ENCODE measurements at places on chromosomes 6 and 20.
A peak's percentile ranks its signal among the peaks of the same experiment; 100 is the strongest.

DNA sequence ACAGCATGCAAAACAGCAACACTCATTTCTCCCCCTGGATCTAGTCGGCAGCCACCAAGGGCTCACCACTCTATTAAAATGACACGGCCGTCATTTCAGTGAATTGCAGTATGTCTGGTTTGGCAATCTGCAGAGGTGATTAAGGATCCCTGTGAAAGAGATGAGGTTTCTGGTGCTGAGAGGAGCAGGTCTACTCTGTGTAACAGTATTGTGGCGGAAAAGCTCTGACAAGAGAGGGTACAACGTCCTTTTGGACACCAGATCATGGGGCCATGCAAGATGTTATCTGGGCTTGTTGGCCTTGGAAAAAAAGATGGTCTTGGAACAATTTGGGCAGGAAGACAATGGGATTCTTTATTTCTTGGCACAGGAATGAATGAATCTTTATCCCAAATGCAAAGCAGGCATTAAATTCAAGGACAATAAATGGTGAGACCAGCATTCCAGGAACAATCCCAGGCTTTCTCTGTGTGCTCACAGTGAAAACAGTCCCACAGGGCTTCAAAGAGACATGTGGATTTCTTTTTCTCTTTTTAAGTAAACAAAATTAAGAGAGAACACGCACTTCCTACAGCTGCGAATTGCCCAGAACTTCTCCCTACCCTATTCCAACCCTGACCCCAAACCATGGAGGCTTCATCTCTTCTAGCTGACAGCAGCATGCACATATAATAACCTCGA lies 33.7 kb upstream of the ADGRF1 start:
- no peak for DNase-seq

- DNase-seq, result no peak
These were observed 1.9 kb downstream of the GDF5 start for GRCh38 chr20:35436177-35436573.

GRCh38 chr20:40499391-40499790 lies 189.6 kb downstream of the MAFB start:
- no peak for DNase-seq

- no peak for DNase-seq
These were observed 247.6 kb downstream of the PKHD1 start for GRCh38 chr6:51839726-51840374.

DNA sequence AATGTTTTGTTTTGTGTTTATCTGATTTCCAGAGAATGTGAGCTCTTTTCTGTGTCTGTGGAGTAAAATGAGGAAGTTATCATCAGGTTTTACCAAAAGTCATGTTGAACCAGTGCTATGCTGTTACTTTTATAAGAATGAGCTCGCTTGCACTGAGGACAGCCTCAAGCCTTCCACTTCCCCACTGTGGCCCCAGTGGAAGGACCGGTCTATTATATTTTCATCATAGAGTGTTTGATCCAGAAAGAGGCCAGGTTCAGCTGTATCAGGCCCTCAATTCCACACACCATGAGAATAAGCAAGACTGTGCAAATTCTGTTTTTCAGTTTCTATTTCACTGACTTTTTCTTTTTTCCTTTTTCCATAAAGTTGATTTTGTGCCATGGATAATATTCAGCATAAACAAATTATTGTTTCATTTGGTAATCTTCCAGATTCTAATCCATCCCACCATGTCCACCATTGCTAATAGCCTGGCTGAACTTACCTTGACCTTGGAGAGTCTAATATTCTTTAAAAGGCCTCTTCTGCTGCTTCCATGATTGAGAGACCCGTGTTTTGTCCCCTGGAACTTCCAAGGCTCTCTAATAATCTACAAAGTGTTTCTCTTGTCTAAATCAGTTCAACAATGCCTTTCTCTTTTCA lies 286.2 kb downstream of the THBS2 start:
- DNase-seq, result no peak

- no peak for DNase-seq
These were observed 96.5 kb downstream of the TINAG start for GRCh38 chr6:54404791-54405190.

DNA sequence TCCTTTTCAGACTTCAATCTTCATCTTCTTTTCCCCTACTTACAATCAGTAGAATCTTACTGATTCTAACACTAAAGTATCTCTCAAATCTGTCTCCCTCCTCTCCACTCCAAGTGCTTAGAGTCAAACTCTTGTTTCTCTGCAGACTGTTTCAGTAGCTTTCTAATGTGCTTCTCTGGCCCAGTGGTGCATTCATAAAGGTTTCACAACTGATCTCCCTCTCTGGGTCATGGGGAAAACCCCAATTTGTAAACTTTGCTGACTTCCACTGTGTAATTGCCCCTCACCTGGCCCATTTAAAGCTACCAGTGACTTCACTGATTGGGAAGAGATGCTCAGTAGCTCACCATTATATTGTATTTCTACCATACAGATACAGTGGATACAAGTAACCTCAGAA lies 183.6 kb downstream of the FAXC start:
- DNase-seq, result no peak

GRCh38 chr20:3854462-3854871 lies 7.8 kb downstream of the MAVS start:
- no peak for DNase-seq

GRCh38 chr20:12659942-12660341 lies 348.8 kb upstream of the SPTLC3 start:
- DNase-seq, result no peak

- DNase-seq, result no peak
These were observed 5.7 kb upstream of the GFOD1 start for GRCh38 chr6:13493147-13493546.

DNA sequence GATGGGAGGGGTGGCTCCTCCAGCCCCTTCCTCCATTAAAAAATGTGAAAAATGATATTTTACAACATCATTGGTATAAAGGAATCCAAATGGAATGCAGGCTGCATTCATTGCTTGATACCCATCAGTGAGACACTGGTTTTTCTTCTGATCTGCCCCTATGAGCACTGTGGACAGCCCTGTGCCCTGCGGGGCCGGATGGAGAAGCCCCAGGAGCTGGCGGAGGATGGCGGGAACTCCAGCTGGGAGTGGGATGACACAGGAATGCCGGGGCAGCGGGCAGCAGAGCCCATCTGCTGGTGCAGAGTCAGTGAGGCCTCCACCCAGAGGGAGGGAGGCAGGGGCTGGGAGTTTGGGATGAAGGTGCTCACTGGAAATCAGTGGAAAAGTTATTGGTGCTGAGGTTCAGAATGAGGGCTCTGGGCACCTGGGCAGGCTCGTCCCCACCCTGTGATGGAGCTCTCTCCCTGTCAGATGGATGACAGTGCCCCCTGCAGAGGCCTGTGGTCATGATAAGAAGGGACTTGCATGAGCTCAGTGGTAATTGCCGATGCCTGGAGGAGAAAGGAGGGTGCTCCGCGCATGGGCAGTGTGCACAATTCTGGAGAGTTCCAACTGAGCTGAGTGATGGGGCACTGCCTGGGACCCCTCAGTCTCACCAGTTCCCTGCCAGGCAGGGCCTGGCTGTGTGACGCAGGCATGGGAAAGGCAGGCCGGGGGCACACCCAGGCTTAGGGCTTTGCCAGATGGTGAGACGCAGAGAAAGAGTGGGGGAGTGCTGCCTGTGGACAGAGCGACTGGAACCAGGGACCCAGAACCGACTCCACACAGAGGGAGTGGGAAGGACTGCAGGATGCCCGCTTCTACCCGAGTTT lies 23.2 kb downstream of the CTCFL start:
- no peak for DNase-seq

DNA sequence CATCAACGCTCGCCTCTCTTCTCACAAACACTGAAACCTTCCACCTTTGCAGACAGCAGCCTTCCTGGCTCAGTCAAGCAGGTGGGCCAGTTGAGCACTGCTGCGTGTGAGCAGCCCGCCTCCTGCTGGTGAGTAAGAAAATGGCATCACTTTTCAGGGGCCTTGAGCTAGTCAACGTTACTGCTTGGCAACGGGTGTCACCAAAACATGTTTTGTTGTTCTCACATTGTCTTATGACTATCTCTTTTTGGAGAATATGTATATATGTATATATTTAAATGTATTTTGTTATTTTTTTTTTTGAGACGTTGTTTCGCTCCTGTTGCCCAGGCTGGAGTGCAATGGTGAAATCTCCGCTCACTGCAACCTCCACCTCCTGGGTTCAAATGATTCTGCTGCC lies 97.0 kb upstream of the AGPAT4 start:
- DNase-seq, result peak; percentile 75

DNA sequence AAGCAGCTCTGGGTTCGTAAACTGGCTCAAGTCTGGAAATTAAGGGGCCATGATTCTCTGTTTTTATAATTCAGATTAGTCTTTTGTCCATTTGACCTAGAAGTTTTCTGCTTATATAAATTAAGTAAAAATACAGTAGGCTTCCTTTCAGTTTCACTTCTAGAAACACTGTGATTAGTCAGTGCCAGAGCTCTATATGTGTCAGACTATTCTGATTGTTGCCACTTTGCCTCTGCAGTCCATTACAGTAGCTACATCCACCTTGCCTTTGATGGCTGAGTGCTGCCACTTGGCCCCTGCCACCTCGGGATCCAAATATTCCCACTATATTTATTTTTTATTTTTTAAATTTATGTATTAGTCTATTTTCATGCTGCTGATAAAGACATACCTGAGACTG lies 7.9 kb downstream of the ZC2HC1B start:
- no peak for DNase-seq

GRCh38 chr20:4108495-4109306 lies 93.3 kb upstream of the RNF24 start:
- DNase-seq, result peak; percentile 73

DNA sequence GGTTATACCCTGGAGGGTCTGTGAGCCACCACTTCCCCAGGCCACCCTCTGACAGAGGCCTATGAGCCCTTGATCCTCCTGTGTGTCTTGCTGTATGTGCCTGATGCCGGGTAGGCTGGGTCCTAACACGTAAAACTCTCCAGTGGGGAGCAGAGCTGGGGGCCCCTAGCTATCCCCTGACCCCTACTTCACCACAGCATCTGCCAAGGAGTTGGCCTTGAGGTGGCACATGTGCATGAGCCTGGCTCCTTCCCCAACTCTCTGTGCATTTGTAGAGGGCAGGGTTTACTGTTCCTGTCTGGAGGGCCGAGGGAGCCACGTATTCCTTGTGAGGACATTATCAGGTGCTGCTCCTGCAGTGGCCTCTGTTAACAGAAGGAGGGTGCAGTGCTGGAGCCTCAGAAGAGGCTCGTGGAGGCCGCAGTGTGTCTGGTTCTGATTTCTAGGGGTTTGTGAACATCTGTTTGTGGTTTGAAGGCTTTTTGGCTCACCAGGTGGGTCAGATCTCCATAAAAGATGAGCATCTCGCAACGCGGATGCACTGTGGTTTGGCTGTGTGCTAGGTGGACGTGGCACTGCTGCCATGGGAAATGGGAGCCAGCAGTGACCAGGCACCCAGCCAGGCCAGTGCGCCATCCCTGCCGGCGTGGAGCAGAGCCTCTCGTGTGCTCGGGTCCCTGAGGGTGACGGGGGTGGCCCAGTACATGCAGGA lies 152.1 kb downstream of the DTNBP1 start:
- DNase-seq, result no peak

- DNase-seq, result no peak
These were observed 147.3 kb upstream of the BMP5 start for GRCh38 chr6:56022678-56023077.

- no peak for DNase-seq
These were observed 134.6 kb upstream of the ECI2 start for GRCh38 chr6:4270001-4270400.

DNA sequence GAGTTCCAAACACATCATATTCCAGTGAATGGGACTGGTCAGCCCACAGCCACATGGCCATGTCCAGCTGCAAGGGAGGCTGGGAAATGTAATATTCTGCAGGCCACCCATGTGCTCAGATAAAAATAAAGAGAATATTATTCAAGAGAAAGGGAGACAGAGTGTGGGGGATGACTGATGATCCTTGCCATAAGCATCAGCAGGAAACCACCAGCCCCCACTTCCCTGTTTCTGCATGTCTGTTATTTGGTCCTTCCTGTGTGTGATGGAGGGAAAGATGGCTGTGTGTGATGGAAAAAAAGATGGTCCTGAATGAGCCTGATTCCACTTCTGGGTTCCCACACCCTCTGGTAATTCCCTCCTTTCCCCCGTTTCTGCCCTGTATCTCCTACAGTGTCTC lies 13.1 kb upstream of the RSPO4 start:
- no peak for DNase-seq
